ENCODE measurements at places on chromosomes 4 and X. TPM values are rescaled to one million over a fixed set of nuclear protein-coding genes. Genes with fewer than 3 reads are reported as not detected.

The CHRDL1 gene
- 63.9 TPM for total RNA-seq

GRCh38 chrX:45154462-45154861 lies 46.2 kb downstream of the DIPK2B start:
- no peak for DNase-seq

- no peak for DNase-seq
Measured at GRCh38 chr4:54085284-54085683, 14.7 kb upstream of the GSX2 start.

DNA sequence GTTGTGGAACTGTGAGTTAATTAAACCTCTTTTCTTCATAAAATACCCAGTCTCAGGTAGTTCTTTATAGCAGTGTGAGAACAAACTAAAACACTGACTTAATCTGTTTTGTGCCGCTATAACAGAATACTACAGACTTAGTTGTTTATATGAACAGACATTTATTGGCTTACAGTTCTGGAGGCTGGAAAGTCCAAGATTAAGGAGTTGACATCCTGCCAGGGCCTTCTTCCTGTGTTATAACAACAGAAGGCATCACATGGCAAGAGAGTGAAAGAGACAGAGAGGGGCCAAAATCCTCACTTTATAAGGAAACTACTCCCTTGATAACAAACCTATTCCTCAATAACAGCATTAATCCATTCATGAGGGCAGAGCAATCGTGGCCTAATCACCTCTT lies 42.5 kb upstream of the KCNIP4 start:
- peak; percentile 73 for DNase-seq

DNA sequence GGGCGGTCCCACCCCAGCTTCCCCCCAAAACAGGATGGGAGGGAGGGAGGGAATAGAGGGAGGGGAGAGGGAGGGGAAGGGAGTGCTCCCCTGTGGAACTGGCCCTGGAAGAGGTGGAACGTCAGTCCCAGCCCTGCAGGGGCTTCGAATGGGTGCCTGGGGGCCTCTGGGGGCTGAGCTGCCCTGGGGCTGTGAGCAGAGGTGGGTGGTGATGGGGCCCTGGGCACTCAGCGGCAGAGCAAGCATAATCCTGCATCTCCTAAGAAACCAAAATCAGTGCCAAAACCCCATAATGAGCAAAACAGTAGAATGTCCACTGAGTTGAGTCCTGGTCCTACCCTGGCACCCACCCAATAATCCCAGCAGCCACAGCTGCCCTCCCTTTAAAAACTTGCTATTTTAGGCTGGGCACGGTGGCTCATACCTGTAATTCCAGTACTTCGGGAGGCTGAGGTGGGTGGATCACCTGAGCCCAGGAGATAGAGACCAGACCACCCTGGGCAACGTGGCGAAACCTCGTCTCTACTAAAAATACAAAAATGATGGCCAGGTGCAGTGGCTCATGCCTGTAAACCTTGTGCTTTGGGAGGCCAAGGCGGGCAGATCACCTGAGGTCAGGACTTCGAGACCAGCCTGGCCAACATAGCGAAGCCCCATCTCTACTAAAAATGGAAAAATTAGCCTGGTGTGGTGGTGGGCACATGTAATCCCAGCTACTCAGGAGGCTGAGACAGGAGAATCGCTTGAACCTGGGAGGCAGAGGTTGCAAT lies 11.1 kb downstream of the DOK7 start:
- DNase-seq = no peak

- DNase-seq = no peak
Measured at GRCh38 chr4:181896614-181897013, 346.6 kb upstream of the TENM3 start.

GRCh38 chr4:37715889-37716402 lies 29.8 kb upstream of the RELL1 start:
- peak; percentile 45 for DNase-seq

DNA sequence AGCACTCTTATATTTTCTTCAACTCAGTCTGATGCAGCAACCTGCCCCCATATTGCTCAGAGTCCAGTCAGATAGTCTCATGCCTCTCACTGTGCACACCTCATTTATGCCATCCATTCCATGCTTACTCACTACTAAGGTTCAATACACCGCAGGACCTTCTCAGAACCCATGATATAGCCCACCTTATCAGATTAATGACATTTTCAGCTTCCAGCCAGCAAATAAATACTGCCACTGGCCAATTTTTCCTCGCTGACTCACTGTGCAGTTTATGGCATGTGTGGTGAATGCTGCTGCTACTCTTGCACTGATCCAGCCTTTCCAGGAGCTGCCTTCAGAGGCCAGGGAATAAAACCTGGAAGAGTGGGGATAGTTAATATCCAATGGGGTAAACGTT lies 380.6 kb upstream of the SPOCK3 start:
- no peak for DNase-seq

DNA sequence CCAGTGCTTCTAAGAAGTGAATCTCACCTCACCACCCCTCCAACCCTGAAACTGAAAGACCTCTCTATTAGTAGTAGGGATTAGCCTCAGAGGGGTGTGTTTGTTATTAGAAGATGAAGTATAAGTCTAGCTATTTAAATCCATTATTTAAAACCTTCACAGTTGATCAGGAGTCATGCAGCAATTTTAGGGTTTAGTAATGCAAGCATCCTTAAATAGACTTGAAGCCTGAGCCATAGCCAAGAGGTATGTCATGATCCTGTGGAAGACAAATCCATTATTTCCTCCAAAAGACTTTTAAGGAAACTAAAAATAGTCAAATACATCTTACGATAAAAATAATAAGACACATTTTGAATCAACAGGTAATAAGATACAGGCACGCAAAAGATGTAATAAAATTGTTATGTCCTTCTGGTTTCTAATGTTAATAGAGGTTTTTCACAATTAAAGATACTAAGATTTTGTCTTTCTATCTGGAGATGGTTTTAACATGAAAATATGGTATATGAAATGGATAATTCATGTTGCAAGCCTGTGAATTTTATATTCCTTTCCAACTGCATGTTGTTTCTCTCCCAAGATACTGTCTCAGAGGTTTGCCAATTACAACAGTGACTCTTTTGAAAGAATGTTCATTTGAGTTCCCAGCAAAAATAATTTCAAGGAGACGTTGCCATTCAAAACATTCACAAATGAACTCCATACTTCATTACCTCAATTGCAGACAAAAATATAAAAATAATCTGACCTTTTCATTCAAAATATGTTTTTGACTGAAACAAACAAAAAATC lies 68.0 kb downstream of the LUZP4 start:
- DNase-seq = no peak

DNA sequence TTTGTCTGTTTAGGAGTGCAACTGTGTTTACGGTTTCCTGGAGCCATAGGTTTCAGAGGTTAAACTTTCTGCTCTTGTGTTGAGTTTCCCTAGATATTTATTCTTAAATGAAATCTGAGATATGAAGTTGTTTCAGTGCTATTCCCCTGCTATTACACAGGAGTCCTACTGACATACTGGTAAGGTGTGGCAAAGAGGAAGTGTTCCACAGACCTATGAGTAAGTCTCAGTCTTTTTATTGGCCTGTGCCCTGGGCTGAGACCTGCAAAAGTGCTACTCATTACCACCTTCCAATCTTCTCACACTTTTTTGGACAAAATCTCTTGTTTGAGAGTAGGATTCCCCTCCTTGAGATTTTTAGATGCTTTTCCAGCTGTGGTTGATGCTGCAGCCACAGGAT lies 35.6 kb upstream of the MAGEA8 start:
- no peak for DNase-seq

DNA sequence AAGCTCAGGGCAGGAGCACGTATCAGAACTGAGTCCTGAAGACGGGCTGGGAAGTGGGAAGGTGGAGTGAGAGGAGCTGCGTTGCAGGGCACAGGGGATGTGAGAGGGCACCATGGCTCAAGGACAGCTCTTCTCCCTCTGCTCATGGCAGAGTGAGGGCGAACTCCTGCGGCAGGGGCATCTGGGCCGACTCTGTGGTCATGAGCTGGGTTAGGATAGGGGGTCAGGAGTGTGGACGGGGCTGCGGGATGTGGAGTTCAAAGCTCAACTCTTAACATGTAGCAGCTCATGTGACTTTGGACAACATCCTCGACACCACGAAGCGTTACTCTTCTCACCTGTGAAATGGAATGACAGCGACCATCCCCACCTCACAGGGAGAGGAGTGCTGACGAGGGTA lies 19.4 kb upstream of the SORCS2 start:
- no peak for DNase-seq

GRCh38 chr4:15402146-15402545 lies 25.7 kb upstream of the C1QTNF7 start:
- DNase-seq = no peak
